ENCODE measurements at places on chromosomes 4 and X.
A peak's percentile ranks its signal among the peaks of the same experiment; 100 is the strongest.

- DNase-seq: no peak
Observed at GRCh38 chr4:115660465-115660864, 547.0 kb upstream of the NDST4 start.

DNA sequence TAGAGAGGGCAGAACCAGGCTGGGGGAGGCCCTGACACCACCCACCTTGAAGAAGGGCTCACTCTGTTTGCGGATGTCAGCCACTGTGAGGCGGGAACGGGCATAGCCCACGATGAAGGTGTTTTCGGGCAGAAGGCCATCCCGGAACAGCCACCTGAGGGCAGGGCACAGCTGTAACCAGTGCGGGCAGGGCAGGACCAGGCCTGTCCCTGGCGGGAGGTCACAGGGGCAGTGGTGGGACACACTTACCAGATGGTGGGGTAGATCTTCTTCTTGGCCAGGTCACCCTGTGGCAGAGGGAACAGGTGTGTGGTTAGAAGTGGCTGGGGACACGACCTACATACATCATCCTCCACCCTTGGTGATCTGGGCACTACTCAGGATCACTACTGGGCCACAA is 10.8 kb downstream of the G6PD start:
- no peak for DNase-seq

- DNase-seq: no peak
Observed at GRCh38 chr4:57943682-57944081, 833.5 kb upstream of the IGFBP7 start.

GRCh38 chrX:151151665-151152267 is 24.6 kb upstream of the GPR50 start:
- no peak for DNase-seq

DNA sequence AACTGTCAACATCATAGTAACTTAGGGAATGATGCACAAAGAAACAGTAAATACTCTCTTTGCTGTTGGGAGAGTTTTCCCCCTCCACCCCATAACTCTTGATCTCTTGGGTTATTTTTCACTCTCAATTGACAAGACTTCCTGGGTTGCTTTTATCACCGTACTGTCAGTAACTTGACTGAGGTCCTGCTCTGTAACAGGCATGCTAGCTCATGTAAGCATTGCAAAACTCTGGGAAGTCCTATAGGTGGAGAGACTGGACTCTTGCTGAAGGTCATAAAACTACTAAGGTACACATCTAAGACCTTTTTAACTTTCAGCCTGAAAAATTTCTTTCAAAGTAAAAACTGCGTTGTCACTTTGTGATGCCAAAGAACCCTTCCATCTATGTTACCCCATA is 10.9 kb downstream of the SHROOM3 start:
- DNase-seq: no peak

DNA sequence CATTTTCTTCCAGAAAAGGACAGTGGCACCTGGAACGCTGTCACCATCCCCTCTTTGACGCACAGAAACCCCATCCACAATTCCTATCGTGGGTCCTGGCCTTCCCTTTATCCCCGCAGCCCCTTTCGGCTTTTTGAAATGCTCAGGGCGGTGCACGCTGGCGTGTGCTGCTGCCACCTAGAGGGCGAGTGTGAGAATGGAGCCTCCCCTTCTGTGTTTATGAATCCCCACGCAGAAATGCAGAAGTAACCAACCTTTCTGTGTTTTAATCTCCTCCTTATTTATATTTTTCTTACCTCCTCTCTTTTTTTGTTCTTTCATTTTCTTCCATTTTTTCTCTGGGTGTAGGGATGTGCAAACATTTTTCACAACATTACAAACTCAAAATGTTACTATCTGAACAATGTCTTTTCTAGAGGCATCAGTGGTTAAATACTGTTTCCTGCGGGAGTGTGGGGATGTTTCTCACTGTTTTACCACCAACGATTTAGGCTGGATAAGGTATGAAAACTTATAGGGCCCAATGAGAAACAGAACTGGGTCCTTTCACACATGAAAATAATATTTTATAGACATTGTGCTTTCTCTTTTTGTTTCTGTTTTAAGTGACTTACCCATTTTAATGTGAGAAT is 50.0 kb downstream of the TMA16 start:
- DNase-seq: no peak

- no peak for DNase-seq
Observed at GRCh38 chrX:95029571-95029970, 1355.6 kb downstream of the FAM133A start.

GRCh38 chr4:8775751-8776355 is 95.8 kb downstream of the HMX1 start:
- DNase-seq: no peak

DNA sequence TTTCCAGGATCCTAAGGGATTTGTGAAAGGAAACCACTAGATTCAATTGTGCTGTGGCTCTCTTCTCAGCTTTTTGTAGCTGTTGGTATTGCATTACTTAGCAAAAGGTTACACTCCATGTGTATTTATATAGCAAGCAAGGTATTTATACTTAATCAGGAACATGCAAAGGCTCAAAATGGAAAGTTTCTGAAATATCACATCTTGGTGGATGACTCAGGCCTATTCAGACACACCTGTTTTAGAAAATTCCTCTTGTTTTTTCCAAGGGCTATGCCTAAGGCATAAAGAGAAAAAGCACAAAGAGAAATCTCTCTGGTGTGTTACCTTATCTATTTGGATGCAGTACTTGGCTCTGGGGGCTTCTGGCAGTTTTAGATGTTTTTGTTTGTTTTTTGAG is 144.4 kb upstream of the GALNT7 start:
- no peak for DNase-seq

- no peak for DNase-seq
Observed at GRCh38 chr4:26058537-26058936, 144.5 kb downstream of the SMIM20 start.

DNA sequence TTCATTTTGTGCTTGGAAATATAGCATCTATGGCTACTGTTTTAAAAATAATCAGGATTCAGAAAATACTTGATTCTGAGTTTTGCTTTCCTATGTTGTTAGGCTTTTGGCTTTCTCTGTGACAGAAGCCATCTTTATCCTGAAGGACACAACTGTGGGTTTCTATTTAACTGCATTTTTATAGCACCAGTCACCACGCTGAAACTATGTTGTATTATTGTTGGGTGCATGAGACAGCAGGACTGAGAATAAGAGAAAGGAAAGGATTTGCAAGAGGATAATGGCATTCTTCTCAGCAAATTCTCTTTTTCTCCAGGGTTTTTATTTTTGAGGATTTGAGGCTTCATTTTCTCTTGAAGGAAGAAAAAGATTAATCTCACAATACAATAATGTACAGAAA is 10.1 kb upstream of the NEUROG2 start:
- no peak for DNase-seq

DNA sequence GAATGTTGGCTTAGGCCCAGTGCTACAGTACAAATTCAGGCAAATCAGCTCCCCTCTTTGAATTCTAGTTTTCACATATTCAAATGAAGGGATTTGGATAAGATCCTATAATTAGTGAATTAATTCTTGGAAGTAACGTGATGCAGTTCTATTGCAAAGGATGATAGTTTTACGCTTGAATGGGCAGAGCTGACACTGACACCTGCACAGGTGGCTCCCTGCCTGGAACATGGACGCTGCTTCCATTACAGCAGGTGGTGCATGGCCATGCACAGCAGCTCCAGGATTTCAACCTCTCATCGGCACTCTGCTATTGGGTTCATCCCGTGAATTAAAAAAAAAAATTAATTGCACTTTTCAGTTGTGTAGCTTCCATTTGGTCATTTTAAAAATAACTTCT is 28.4 kb upstream of the RPS6KA6 start:
- no peak for DNase-seq

GRCh38 chr4:128558896-128559679 is 250.4 kb upstream of the JADE1 start:
- DNase-seq: no peak

DNA sequence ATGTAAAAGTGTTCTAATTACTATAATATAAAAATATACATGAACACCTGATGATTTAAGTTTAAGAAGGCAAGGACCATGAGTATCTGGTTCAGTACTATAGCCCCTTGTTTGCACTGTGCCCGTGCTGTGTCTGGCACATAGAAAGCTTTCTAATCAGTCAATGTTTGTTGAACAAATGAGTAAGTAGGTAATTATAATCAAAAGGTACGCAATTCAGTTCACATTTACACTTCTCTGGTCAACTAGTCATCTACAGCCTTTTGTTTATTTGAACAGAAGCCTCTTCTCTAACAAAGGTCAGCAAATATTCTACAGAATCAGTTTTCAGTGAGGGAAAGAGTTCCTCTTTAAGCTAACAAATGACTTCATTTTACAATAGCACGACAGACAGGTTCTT is 523.3 kb downstream of the SMARCA1 start:
- DNase-seq: no peak

- DNase-seq: no peak
Observed at GRCh38 chrX:131985526-131986049, 37.5 kb upstream of the STK26 start.

DNA sequence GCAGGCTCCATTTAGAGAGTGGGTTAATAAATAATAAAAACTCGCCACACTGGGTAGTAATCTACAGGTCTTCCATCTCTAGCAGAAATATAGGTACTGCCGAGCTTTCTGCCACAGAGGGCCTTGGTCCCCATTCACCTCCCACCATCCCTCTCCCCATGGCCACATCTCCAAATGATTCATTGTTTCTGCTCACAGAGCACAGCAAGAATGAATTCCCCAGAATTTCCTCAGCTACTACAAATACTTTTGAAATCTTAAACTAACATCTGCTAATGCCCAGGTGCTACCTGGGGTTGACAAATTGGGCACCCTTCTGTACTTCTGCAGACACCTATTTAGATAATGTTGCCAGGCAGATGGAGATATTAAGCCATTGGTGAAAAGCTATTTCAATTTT is 5.1 kb downstream of the PHEX start:
- DNase-seq: no peak

GRCh38 chr4:8261851-8262535 is 7.6 kb upstream of the HTRA3 start:
- no peak for DNase-seq

DNA sequence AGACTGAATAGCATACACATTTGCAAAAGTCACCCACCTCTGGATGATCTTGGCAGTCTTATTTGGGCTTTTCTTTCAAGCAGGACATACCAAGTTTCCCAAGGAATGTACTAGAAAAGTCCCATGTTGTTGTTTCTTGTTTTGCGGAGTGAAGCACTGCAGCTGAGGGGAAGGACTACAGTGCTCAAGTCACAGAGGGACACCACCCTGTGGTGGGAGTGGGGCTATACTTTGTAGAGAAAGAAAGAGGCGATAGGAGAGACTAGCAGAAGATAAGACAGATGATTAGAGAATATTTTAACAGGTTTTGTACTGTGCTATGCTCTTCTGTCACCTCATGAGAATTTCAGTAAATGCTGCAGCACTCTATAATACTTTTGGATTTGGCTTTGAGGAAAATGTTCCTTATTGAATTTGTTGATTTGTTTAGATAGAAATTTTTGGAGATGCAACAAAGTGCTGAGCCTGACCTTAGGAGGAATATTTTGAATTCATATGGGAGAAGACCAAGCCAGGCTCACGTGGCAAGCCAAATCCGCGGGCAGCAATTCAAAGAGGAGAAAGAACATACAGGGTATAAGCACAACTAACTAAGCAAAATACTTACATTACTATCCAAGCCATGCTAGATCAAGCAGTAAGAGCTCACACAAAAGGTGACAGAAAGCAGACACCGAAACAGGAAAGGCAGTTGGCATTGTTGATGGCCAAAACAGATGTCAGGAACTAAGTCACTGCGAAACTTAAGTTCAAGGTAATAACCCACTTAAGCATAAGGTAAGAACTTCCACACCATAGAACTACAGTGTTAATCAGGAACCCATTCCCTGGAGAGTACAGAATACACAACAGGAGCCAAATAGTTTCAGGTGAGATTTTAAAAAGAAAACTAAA is 280.3 kb upstream of the INTU start:
- no peak for DNase-seq

GRCh38 chr4:94491322-94491721 is 39.6 kb downstream of the PDLIM5 start:
- no peak for DNase-seq

- DNase-seq: no peak
Observed at GRCh38 chrX:42754115-42754514, 23.8 kb downstream of the PPP1R2C start.

GRCh38 chr4:106334741-106335470 is 18.6 kb downstream of the AIMP1 start:
- no peak for DNase-seq

GRCh38 chr4:102759831-102760644 is 730 bp downstream of the MANBA start:
- no peak for DNase-seq

- no peak for DNase-seq
Observed at GRCh38 chr4:7721984-7722551, 217.6 kb downstream of the AFAP1 start.

DNA sequence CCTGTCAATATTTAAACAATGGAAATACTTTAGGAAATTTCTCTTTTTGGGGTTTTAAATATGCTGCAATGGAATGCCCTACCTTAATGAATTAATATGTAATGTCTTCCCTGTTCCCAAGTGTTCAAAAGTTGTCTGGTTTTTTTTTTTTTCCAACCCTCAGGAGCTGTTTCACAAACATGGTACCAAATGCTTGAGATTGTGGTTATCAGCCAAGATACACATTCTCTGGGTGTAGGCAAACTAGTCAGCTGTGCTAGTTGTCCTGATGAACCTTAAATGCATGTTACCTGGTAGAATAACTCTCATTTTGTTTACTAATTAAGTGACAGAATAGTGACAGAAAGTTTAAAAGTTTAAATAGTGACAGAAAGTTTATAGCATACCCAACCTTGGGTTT is 50.7 kb downstream of the FHL1 start:
- no peak for DNase-seq

- DNase-seq: no peak
Observed at GRCh38 chr4:125187226-125188176, 127.3 kb upstream of the FAT4 start.

DNA sequence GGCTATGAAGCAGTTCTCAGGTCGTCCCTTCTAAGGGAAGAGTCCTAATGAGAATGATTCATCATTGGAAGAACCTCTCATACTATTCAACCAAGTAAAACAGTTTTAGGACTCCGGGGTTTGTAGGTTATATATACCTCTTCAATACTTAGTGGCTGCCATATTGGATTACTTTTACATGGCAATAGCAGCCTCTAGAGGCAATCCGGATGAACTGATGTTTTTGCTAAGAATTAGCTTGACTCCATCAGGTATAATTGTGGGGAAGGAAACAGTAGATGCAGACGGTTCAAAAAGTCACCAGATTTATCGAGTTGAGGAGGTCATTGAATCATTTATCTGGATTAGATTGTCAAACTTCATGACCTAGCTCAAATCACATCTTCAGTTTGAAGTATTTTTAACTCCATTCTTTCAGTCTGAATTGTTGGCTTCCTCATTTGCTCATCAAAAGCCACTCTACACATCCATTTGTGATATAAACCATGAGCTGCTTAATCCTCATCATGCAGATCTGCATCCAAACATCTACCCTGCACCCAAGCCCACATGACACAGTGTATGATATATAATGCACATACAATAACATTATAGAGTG is 28.4 kb downstream of the GUCY1B1 start:
- DNase-seq: no peak

DNA sequence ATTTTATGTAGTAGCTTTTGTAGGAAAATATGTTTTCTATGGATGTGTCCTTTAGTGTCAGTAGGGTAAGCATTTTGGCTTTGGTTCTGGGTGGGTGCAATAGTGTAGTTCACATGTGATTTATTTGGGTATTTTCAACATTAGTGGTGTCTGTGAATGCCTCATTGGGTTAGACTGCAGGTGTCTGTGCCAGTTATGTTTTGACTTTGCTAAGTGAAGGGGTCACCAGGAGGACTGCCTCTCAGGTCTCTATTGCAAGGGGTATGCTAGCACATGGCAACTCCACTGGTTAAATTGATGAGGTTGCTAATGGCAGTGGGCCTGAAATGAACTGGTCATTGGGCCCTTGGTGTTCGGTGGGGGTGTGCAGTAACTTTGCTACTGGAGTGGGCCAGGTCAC is 467.1 kb downstream of the NAF1 start:
- DNase-seq: peak; percentile 1

All from activated gamma-delta T cell (primary cell).